ENCODE measurements at places on chromosomes 5 and 9.
A peak's percentile ranks its signal among the peaks of the same experiment; 100 is the strongest.

DNA sequence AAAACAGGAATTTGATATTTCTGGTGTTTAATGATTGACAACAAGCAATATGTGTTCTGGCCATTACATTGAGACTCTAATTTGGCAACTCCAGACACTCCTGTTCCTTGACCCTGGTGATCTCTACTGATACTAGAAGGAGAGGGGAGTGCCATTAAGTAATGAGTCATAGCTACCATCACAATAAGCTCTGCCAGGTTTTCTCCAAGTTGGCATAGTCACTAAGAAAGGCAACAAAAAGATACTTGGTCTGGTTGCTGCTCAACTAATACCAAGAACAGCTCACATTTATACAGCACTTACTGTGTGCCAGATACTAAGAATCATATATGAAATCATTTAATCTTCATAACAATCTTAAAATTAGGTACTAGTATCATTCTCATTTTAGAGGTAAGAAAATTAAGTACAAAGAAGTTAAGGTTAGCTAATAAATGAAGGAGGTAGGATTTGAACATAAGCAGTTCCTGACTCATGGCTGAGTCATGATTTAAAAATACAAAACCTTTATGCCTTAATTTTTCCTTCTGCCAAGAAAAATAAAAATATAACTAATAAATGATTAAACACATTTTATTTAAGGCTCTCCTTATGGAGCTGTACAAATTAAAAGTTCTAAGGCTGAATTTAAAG, 19.9 kb upstream of the PRXL2C start:
- no peak for DNase-seq

GRCh38 chr5:37839407-37840052, at the start of gene GDNF:
TSS of gene GDNF (minus strand) at chr5:37840041. CDS start at chr5:37834796, 5,245 bp downstream.
- DNase-seq = no peak

DNA sequence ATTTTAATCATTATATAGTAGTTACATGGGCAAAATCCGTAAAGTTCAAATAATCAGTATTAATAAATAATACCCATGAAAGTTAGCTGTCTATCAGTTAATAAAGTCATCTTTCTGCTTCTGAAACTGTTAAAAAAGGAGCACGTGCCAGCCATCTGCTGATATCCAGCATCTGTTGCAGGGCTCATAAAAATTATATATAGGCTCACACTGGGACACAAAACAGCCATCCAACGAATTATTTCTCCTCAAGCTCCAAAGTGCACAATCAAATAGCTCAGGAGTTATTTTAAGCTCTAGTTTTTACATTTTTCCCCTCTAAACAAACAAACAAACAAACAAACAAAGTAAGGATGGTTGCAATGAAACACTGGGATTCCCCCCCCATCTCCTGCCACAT, 48.3 kb downstream of the MRPS27 start:
- DNase-seq = no peak

- DNase-seq = no peak
Measured at GRCh38 chr5:167952278-167952995, 339.0 kb upstream of the WWC1 start.

- DNase-seq = no peak
Measured at GRCh38 chr9:22265038-22265437, 181.6 kb upstream of the DMRTA1 start.

DNA sequence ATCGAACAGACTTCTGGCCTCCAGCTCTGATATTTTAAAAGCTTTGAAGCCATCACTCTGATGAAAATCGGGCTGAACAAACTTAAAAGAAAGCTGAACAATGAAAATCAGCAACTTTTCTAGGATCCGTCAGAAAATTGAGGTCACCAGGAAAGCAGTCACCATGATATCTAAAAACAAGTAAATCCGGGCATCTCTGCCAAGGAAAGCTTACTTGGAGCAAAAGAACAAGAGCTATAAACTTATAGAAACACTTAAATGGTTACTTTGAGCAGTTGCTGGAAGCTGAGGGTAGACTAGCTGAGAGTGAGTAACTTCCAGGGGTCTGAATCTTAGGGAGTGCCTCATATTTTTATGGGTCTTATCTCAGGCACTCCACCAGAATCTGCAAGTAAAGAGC, 1043.0 kb upstream of the CDH18 start:
- DNase-seq = no peak

GRCh38 chr9:129895376-129896268, 60.4 kb downstream of the USP20 start:
- no peak for DNase-seq

- no peak for DNase-seq
Measured at GRCh38 chr5:1465966-1466471, 20.8 kb upstream of the SLC6A3 start.

DNA sequence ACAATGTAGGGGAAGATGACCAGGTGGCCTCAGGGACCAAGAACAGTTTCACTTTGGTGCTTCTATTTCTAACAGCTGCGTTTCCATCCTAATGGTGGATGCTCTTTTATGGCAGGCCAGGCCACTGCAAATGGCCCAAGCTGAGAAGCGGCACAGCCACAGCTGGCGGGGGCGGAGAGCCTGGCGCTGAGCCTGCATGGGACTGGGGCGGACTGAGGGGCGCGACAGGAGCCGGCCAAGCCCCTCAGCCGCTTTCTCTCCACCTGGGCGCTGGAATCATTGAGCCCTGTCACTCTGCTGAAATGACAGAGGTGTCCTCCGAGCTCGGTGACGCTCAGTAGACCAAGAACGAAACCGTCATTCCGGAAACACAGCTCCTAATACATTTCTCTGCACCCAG, 317.3 kb upstream of the PDE4D start:
- no peak for DNase-seq

GRCh38 chr5:5781335-5781734, 358.9 kb downstream of the ICE1 start:
- no peak for DNase-seq

- DNase-seq = no peak
Measured at GRCh38 chr5:172775326-172776234, 4.6 kb upstream of the DUSP1 start.

GRCh38 chr5:166576323-166576722, 1715.1 kb upstream of the WWC1 start:
- no peak for DNase-seq

DNA sequence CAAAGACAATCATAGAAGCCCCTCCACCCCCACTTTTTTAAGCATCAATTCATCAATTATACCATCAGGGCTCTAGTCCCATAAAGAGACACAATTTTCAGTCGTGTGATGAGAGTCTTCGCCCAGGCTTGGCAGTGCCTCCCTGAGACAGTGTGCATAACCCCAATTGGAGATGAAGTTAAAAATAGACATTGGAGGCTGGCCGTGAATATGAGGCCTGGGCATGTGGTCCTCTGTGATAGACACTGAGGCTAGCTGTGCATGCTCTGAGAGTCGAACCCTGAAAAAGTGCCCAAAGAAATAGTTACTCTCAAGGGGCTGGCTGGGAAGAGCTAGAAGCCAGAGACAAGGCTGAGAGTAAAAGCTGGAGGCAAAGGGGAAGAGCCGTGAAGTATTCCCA, 248.6 kb upstream of the NR4A3 start:
- DNase-seq = no peak

- DNase-seq = peak; percentile 50
Measured at GRCh38 chr9:125126019-125126746, 17.1 kb downstream of the SCAI start.

DNA sequence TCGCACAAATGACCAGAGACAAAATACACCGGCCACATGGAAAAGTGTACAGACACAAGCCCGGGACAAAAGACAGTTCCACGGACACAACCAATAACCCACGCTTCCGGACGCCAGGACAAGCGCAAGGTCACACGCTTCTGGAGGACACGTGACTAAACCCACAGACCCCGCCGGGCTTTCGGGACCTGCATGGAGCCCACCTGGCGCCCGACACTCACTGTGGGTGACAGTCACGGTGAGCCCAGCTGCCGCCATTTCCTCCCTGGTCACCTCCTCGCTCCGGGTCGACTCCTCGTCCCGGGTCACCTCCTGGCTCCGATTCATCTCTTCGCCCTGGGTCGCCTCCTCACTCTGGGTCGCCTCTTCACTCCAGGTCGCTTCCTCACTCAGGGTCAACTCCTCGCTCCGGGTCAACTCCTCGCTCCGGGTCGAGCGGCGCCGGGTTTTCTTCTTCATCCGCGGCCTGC, 470 bp downstream of the BAG1 start:
- DNase-seq = no peak

- no peak for DNase-seq
Measured at GRCh38 chr9:21709464-21710058, 92.9 kb upstream of the MTAP start.

DNA sequence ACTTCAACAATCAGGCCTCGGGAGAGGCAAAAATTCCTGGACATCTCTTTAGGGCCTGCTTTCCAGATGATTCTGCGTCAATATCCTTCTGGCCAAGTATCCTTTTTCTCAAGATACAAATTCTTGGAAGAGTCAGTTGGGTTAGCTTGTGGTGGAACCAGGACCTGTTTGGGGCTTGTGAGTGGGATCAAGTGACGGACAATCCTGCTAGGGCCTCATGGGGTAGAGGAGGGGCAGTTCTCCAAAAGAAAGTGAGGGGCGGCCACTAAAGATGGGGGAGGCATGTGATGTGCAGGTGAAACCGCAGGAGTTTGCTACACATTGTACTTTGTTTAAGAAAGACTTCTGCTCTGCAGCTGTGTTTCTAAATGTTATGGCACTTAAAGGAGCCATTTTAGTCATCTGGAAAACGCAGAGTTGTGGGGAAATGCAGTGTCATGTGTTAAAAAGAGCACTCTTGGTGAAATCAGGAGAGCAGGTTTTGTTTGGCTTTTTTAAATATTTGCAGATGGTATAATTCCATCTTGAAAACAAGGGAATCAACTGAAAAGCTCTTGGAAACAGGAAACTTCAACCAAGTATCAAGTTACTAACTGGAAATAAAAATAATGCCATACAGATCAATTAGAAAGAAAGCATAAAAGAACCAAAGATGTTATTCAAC, 27.4 kb upstream of the GSN start:
- no peak for DNase-seq

- DNase-seq = no peak
Measured at GRCh38 chr5:174211277-174211626, 165.7 kb downstream of the NSG2 start.

GRCh38 chr9:88197781-88198340, 59.6 kb upstream of the SPATA31C2 start:
- no peak for DNase-seq

- DNase-seq = no peak
Measured at GRCh38 chr9:4842734-4843133, 50.0 kb downstream of the RCL1 start.

- no peak for DNase-seq
Measured at GRCh38 chr9:81687521-81688261, 1.7 kb downstream of the TLE1 start.

- no peak for DNase-seq
Measured at GRCh38 chr5:115330830-115331229, 34.4 kb upstream of the CCDC112 start.

DNA sequence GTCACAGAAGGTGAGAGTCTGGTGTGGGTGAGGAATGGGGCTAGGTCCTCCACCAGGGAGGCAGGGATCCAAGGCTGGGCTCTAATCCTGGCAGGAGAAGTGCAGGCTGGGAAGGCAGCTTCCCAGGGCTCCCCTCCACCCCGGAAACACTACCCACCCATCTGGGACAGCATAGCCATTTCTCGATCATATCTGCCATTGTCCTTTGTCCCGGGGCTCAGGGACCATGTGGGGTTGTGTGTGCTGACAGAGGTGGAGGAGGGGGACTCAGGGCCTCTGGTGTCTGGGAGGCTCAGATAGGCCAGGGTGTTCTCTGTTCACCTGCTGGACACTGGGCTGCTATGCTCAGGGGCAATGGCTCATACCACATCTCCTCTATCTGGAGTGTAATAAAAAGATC, 32.2 kb upstream of the STRBP start:
- DNase-seq = no peak

DNA sequence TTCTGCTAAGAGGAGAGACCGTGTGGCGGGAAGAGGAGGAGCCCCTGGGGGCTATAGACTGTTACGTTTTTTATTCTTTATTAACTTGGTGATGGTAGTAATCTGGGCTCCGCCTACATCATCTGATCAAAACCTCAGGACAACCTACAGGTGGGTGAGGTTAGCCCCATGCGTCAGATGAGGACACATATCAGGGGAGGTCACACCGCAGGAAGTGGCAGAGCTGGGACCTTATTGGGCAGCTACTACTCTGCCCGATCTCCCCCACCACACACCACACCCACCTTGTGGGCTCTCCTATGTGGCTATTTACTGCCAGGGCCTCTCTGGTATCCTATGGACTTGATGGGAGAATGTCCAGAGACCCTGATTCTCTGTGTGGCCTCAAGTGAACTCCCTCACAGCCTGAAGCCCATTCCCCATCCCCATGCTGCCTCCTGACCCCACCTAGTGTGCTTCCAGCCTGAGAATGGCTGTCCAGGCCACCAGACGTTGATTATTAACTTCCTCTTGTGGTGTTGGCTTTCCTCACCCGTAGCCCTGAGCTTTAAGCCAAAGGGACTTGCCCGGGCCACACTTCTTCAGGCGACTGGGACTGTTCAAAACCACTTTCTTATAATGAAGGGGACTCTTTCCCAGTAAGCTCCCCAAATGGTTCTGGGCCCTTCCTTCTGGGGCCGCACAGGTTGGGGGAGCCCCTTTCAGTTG, 8.2 kb downstream of the UNC5A start:
- peak; percentile 34 for DNase-seq

DNA sequence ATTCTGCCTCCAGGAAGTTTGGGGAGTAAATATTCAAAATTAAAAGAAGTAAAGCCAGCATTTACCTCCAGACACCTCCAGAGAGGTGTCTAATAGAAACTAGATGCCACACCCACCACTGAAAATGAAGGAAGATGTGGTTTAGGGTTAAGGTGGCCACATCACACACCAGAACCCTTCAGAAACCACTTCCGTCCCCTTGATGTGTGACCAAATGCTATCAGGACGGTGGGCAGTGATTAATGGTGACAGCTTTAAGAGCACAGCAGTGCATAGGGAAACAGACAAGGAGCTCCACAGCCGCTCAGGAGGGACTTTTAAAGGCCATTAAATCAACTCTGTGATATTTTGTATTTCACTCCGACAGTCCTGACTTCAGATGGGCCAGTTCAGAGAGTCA, 295.2 kb downstream of the BRINP1 start:
- DNase-seq = peak; percentile 4

DNA sequence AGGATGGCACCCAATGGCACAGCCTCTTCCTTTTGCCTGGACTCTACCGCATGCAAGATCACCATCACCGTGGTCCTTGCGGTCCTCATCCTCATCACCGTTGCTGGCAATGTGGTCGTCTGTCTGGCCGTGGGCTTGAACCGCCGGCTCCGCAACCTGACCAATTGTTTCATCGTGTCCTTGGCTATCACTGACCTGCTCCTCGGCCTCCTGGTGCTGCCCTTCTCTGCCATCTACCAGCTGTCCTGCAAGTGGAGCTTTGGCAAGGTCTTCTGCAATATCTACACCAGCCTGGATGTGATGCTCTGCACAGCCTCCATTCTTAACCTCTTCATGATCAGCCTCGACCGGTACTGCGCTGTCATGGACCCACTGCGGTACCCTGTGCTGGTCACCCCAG, 25.4 kb downstream of the HRH2 start:
- no peak for DNase-seq

GRCh38 chr5:88093765-88094164, 174.9 kb downstream of the TMEM161B start:
- no peak for DNase-seq

- no peak for DNase-seq
Measured at GRCh38 chr9:131252120-131252519, 24.2 kb downstream of the FAM78A start.

GRCh38 chr9:116202219-116202912, 48.8 kb downstream of the PAPPA start:
- no peak for DNase-seq

- no peak for DNase-seq
Measured at GRCh38 chr5:79934681-79935080, 56.4 kb downstream of the MTX3 start.

- peak; percentile 92 for DNase-seq
Measured at GRCh38 chr5:124650147-124650561, 96.3 kb downstream of the ZNF608 start.

GRCh38 chr9:129460323-129461261, 160.3 kb downstream of the C9orf50 start:
- DNase-seq = peak; percentile 59

All from GM12878 (cell line).